ENCODE measurements at places on chromosomes 4 and X.

DNA sequence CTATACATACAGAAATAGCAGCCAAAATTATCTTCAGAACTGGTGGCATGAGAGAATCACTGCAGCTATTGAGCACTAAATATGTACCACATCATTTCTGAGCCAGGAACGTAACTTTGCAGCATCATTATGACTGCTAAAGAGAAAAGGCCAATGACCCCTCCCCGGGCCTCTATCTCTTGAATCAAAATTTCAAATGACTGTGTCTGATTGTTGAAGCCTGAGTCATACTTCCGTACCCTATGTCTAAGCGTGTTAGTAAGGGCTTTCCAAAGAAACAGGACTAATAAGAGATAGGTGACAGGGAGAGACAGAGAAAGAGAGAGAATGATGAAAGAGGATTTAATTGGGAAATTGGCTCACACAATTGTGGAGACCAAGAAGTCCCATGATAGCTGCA, 445.5 kb upstream of the SPANXN1 start:
- no peak for DNase-seq

DNA sequence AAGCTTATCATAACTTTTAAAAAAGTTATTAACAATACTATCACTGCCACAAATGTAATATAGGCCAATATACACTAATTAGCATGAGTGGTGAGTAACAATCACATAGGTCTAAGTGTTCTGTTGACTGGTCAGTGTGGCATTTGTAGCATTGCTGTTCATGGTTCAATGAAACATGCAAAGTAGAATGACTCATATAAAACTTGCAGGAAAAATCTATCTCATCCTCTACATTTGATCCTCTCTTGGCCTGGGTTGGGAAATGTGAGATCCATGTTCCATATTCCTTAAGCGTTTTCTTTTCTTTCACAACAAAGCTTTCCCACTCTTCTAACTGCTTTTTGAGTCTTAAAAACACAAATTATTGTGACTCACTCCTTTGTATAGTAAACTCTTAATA, 1418.7 kb downstream of the FSTL5 start:
- DNase-seq, result no peak

DNA sequence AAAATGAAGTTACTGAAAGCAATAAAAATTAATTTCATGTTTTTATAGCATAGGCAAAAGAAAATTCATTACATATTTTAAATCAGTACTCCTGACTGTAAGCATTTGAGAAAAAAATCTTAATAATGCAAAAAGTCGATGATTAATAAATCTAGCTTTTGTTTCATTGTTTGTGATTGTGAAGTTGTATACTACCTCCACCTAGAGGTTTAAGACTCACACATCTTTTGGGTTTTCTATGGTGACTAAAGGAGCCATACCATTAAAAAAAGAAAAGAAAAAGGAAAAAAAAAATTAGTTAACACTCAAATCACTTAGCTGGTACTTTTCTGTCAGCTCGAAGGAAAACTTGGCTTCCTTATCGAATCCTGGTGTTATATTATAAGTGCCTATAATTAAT, 2.0 kb downstream of the GABRA2 start:
- DNase-seq, result no peak

DNA sequence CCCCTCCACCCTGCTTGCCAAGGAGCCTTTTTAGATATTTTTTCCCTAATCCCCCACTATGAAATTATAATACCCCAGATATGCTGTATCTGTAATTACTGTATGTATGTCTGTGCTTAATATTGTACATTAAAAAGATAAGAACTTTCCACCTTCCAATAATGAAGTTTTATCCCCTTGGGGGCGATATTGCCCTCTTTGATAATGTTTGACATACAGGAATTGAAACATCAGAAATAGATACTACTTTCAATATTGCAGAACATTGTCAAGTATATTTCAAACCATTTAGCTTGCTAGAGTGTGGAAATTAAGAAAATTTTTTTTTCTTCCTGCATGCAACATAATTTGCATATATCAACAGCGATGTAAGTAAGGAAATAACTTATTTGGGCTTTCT, 58.9 kb downstream of the NAF1 start:
- no peak for DNase-seq

GRCh38 chr4:79489506-79489905, 81.5 kb upstream of the GK2 start:
- no peak for DNase-seq

- no peak for DNase-seq
Measured at GRCh38 chr4:40845154-40845835, 95.5 kb downstream of the NSUN7 start.

DNA sequence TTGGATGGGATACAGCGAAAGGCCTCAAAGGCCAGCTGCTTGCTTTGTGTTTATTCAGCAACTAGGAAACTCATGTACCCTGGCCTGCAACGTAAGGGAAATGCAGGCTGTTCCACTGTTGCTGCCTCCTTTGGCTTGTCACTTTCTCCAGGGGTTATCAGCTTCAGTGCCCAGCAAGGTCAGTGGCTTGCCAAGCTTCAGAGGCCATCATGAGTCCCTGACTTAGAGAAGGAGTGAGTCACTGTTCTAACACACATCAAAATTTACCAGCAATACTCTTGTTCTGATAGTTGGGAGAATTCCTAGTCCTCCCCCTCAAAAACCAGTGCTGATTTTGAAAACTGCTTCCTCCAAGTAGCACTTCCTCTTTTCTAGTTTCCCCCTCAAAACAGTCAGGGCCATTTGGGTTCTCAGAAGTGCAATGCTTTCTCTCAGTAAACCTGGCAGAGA, 250.8 kb downstream of the ARHGAP24 start:
- DNase-seq, result no peak

- DNase-seq, result no peak
Measured at GRCh38 chrX:43676971-43677572, 21.0 kb downstream of the MAOA start.

- DNase-seq, result no peak
Measured at GRCh38 chr4:98521486-98521885, 136.9 kb downstream of the TSPAN5 start.

GRCh38 chr4:52996261-52997131, 134.4 kb downstream of the RASL11B start:
- no peak for DNase-seq

- no peak for DNase-seq
Measured at GRCh38 chr4:175129797-175130196, 211.6 kb downstream of the ADAM29 start.

- no peak for DNase-seq
Measured at GRCh38 chr4:152500275-152500674, 35.6 kb downstream of the FBXW7 start.

GRCh38 chrX:31500921-31501320, 429.1 kb upstream of the FTHL17 start:
- no peak for DNase-seq

Measured in activated naive CD4-positive, alpha-beta T cell treated with Interleukin-2 at 50 U/mL for 16 hours (primary cell).